ENCODE measurements at places on chromosomes 6 and 20. TPM values are rescaled to one million over a fixed set of nuclear protein-coding genes. Genes with fewer than 3 reads are reported as not detected.
A peak's percentile ranks its signal among the peaks of the same experiment; 100 is the strongest.

- no peaks in the 10 kb centered on the region for H3K27me3 ChIP-seq
- DNase-seq: no peak
- no peak overlapping the region for H3K4me3 ChIP-seq
Measured at GRCh38 chr20:62501801-62502495, 26.2 kb upstream of the GATA5 start.

DNA sequence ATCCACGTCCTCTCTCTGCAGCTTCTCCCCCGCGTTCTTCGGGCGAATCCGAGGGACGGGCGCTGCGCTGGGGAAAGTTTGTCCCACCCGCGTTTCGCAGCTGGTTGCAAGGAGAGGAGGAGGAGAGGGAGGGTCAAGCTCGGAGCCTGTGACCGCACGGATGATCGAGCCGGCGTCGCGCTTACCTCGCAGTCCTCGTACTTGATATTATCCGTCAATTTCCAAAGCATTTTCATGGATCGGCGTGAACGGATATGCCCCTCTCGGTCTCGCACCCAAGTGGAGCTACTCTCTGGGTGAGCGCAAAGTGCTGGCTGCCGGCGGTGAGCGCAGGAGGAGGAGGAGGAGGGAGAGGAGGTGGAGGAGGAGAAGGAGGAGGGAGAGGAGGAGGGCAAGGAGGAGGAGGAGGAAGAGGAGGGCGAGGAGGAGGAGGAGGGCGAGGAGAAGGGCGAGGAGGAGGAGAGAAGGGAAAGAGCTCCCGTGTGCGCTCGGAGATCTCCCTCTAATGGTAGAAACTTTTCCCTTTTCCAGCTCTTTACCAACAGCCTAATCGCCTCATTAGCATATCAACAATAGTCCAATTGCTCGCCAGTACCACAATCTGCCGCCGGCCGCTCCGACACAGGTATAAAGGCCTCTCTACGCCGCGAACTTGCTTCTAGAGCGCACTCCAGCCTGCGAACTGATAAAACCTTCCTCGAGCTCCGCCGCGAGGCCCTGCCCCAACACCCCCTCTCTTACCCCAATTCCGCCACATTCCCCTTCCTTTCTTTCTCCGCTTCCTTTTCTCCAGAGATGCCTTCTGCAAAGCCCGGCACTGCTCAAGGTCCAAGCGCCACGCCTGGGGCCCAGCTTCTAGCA is at the start of gene TFAP2A:
TFAP2A (minus strand) TSS at position 319 of the 861 bp plus-strand sequence; CDS start at position 236, 83 bp downstream.
- peaks cover 80% of the 10 kb centered on the region for H3K27me3 ChIP-seq
- peaks cover 20% of the 10 kb centered on the region for H3K4me1 ChIP-seq
- H3K36me3 ChIP-seq: no peaks in the 10 kb centered on the region
- no peak within 1 kb of the TSS for H3K27ac ChIP-seq

GRCh38 chr6:149852180-149852579 is 12.0 kb downstream of the LRP11 start:
- H3K27ac ChIP-seq: peak overlapping the region; percentile 80
- H3K4me3 ChIP-seq: no peak overlapping the region
- H3K36me3 ChIP-seq: no peaks in the 10 kb centered on the region
- DNase-seq: peak; percentile 32

DNA sequence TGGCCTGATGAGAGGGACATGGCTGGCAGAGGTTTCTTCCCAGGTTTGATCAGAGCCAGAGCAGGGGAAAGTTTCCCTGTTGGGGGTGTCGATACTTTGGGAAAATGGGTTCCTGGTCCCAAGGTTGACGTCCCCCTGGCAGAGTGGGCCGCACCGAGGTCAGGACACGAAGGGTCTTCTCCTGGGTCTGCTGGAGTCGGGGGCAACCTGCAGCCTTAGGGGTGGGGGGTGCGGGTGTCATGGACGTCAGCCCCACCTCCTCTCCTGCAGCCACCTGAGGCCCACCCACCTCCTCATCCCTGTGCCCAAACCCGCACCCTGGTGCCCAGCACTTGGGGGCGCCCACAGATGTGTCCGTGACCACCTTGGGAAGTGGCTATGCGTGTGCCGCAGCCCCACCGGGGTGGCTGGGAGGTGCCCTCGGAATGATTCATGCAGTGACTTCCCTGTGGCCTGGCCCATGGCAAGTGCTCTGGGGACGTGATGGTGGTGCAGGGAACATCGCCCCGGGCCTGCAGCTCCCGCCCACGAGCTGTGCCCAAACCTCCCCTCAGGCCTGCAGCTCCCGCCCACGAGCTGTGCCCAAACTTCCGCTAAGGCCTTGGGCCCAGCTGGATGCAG is 64.9 kb downstream of the YTHDF1 start:
- no peak overlapping the region for H3K4me3 ChIP-seq
- H3K36me3 ChIP-seq: no peaks in the 10 kb centered on the region
- peaks cover 13% of the 10 kb centered on the region for H3K27me3 ChIP-seq
- no peaks in the 10 kb centered on the region for H3K4me1 ChIP-seq
- no peak overlapping the region for H3K27ac ChIP-seq

- H3K4me3 ChIP-seq: no peak overlapping the region
- no peaks in the 10 kb centered on the region for H3K27me3 ChIP-seq
- peak overlapping the region; percentile 93 for H3K27ac ChIP-seq
- no peaks in the 10 kb centered on the region for H3K4me1 ChIP-seq
- no peak for DNase-seq
Measured at GRCh38 chr6:21586740-21587178, 6.8 kb upstream of the SOX4 start.

DNA sequence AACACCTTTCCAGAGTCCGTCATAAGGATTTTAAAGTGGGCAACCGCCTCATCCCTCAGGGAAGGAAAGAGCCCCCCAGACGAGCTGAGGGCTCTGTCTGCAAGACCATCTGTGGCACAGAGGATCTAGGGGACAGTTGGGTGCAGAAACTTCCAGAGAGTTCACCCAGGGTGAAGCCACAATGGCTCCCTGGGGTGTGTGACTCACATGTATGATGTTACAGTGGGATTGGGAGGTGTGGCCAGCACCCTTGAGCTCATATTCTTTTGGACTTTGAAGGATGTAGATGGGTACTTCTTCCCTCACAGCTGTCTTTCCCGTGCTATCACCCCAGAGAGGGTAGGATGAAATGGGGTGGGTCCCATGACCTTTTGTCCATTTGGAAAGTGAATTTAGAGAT is 95.5 kb downstream of the NCR2 start:
- peaks cover 34% of the 10 kb centered on the region for H3K4me1 ChIP-seq
- no peak for DNase-seq
- H3K27me3 ChIP-seq: no peaks in the 10 kb centered on the region
- no peaks in the 10 kb centered on the region for H3K36me3 ChIP-seq
- H3K27ac ChIP-seq: no peak overlapping the region

DNA sequence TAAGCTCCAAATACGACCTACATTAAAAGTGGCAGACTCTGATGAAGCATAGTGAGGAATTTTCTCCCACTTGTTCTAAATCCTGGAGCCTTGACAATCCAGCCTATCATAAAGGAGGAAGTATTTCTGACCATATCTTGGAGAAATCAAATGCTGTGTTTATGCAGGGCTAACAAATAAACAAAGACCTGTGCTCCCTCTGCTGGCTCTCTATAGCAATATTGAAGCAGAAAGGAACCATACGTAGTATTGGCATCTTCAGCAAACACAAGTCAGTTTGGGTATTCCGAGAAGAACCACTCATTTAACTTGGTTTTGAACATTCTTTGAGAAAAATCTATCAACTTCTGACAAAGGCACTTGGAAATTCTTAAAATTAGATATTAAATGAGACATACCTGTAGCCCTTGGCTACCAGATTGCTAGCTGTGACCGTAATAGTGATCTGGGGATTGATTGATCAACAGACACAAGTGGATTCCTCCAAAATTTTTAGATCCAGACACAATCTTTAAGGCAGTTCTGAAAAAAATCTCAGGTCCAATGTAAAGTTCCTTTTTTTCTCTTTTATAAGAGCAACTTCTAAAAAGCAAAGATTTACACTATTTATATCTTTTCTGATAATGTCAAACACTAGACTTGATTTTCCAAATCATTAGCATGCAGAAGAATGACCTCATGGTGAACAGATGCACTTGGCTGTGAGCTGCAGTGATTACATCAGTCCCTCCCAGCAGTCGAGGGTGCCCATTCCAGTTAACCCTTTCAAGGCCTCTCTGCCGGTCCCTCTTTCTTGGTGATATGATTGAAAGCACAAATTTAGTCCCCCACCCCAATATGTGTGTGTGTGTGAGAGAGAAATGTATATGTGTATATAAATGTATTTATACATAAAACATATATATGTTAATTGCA is 40.2 kb downstream of the INSM1 start:
- H3K27ac ChIP-seq: no peak overlapping the region
- H3K36me3 ChIP-seq: peaks cover 22% of the 10 kb centered on the region
- peaks cover 11% of the 10 kb centered on the region for H3K4me1 ChIP-seq

DNA sequence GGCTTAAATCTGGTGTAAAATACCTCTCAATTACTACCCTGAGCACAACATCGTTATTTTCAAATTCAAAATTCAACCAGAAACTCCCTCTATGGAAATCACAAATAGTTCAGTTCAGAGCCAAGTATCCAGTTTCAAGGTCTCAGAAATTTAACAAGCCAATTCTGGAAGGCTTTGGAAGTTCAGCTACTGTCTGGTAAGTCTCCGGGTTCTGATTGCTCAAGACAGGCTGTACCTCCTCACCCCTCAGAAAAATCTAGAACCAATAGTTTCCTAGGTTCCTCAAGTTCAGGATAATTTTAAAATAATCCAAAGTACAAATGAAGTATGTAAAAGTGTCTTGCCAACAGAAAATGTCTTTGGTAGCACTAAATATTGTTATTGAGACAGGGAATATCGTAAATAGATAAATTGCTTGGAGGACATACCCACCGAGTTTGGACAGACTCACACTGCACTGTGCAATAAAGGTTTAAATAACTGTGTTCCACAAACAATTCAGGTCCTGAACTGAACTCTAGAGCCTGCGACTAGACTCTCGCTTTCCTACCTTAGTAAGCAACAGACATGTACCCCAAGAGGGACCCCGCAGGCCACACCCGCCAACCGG is 729 bp downstream of the ATG5 start:
- H3K27me3 ChIP-seq: no peaks in the 10 kb centered on the region
- peak overlapping the region; percentile 79 for H3K4me3 ChIP-seq
- peak overlapping the region; percentile 94 for H3K27ac ChIP-seq
- peak; percentile 12 for DNase-seq

GRCh38 chr6:81759782-81760181 is 7.3 kb upstream of the TENT5A start:
- H3K4me1 ChIP-seq: no peaks in the 10 kb centered on the region
- H3K27ac ChIP-seq: no peak overlapping the region
- no peak for DNase-seq
- H3K36me3 ChIP-seq: no peaks in the 10 kb centered on the region

DNA sequence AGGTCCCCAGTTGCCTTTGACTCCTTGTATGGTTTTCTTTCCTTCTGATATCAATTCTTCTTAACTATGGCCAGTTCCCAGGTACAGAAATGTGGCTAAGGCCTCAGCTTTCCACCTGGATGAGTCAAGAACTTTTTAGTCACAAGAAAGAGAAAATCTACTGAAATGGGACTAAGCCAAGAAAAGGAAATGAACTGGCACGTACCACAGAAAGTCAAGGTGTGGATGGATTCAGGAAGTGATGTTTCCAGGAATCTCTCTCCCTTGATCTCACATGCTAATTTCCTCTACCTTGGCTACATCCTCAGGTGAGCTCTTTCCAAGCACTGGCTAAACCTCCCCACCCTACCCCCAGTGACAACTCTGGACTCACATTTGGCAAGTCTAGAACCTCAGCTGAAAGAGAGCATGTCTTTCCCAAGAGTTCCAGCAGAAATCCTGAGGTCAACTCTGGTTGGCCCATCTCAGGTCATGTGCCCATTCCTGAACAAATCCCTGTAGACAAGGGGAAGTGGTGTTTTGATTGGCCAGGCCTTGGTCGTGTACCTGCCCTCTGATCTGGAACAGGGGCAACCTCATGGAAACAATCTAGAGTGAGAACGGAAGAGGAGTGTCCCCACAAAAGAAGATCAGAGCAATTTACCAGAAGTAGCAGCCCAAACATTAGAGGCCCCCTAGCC is 205.3 kb downstream of the NFATC2 start:
- no peaks in the 10 kb centered on the region for H3K36me3 ChIP-seq
- H3K27ac ChIP-seq: no peak overlapping the region
- no peaks in the 10 kb centered on the region for H3K4me1 ChIP-seq
- no peak overlapping the region for H3K4me3 ChIP-seq
- H3K27me3 ChIP-seq: no peaks in the 10 kb centered on the region

LY6G6C gene
- polyA plus RNA-seq: 0.16 TPM

NKAIN2 gene
- polyA plus RNA-seq: 0.01 TPM

SAPCD1 gene
- 6.3 TPM for polyA plus RNA-seq

GSTA3 gene
- polyA plus RNA-seq: 1.7 TPM
